ENCODE measurements at places on chromosomes 3 and 15. TPM values are rescaled to one million over a fixed set of nuclear protein-coding genes. Genes with fewer than 3 reads are reported as not detected.

GRCh38 chr3:23320586-23321570 is 117.8 kb downstream of the UBE2E2 start:
- H3K27me3 ChIP-seq = no peaks in the 10 kb centered on the region
- no peak overlapping the region for H3K27ac ChIP-seq
- H3K4me3 ChIP-seq = no peak overlapping the region
- peaks cover 14% of the 10 kb centered on the region for H3K4me1 ChIP-seq
- DNase-seq = no peak
- no peaks in the 10 kb centered on the region for H3K36me3 ChIP-seq

DNA sequence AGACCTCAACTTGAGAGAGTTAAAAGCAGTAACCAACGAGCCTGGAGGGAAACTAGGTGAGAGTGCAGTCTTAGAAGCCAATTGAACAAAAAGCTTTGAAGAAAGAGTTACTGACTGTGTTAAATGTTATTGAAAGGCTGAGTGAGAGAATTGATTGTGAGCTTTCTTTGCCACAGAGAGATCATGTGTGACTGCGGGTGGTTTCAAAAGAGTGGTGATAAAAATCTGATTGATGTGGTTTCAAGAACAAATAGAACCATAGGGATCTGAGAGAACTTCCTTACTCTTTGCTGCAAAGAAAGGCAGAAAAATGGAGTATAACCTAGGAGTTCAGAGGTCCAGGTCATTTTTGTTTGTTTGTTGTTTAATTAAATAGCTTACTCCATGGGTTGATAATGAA is 759.9 kb upstream of the ALCAM start:
- H3K27ac ChIP-seq = no peak overlapping the region
- H3K36me3 ChIP-seq = no peaks in the 10 kb centered on the region
- DNase-seq = no peak
- H3K27me3 ChIP-seq = no peaks in the 10 kb centered on the region
- H3K4me1 ChIP-seq = peaks cover 5% of the 10 kb centered on the region

DNA sequence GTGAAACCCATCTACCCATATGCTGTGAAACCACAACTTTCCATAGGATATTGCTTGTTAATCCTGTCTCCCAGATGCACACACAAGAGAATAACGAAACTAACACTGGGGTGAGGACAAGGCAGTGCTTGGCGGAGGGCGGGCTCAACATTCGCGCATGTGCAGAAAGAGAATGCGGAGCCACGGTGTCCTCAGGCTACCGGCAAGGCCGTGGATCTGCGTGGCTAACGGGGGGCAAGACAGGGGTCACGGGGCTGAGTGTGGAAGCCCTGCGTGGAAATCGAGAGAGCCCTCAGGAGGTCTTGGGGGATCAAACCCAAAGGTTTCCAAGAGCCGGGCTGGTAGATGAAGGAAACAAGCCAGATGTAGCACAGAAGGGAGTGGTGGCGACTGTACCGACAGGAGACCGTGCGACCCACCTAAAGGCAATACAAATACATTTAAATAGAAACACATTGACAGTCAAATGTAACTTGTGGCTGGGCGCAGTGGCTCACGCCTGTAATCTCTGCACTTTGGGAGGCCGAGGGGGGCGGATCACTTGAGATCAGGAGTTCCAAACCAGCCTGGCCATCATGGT is 48.5 kb upstream of the TRA2B start:
- no peaks in the 10 kb centered on the region for H3K27me3 ChIP-seq
- peaks cover 13% of the 10 kb centered on the region for H3K4me1 ChIP-seq
- no peak overlapping the region for H3K4me3 ChIP-seq
- DNase-seq = no peak

The SEMA7A gene
- total RNA-seq = 41.4 TPM

DNA sequence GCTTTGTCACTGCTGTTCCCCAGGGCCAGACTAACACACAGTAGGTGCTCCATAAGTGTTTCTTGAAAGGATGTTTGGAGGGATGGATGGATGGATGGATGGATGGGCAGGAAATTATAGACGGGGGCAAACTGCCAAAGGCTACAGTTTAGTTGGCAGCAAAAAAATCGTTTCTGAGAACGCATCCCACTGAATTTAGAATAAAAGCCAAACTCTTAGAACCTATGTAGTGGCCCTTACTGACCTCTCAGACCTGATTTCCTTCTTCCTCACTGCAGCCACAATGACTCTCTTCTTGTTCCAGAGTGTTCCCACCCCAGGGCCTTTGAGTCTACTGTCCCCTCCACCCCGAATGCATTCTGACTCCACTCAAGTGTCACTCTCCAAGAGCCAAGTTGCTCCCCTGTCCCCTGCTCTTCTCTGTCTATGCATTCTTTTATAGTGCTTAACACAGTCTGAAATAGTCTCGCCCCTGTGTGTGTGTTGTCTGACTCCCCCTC is 5.2 kb upstream of the GATA2 start:
- peaks cover 16% of the 10 kb centered on the region for H3K36me3 ChIP-seq
- peak overlapping the region; percentile 60 for H3K4me3 ChIP-seq
- DNase-seq = no peak
- H3K27me3 ChIP-seq = peaks cover 32% of the 10 kb centered on the region

The TM4SF1 gene
- 0.97 TPM for total RNA-seq

The PTH1R gene
- total RNA-seq = 6.2 TPM

GRCh38 chr15:29092376-29093064 is 177.1 kb downstream of the NSMCE3 start:
- no peak for DNase-seq
- no peak overlapping the region for H3K27ac ChIP-seq
- H3K4me1 ChIP-seq = no peaks in the 10 kb centered on the region

The PATL2 gene
- total RNA-seq = 0.69 TPM

DNA sequence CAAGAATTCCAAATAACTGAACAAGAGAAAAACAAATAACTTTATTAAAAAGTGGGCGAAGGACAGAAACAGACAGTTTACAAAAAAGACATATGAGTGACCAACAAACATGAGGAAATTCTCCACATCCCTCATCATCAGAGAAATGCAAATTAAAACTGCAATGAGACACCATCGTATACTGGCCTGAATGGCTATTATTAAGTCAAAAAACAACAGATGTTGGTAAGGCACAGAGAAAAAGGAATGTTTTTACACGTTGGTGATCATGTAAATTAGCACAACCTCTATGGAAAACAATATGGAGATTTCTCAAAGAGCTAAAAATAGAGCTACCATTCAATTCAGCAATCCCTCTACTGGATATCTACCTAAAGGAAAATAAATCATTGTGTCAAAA is 1260.4 kb upstream of the ALCAM start:
- DNase-seq = no peak
- H3K27me3 ChIP-seq = no peaks in the 10 kb centered on the region
- no peak overlapping the region for H3K27ac ChIP-seq
- H3K36me3 ChIP-seq = no peaks in the 10 kb centered on the region

DNA sequence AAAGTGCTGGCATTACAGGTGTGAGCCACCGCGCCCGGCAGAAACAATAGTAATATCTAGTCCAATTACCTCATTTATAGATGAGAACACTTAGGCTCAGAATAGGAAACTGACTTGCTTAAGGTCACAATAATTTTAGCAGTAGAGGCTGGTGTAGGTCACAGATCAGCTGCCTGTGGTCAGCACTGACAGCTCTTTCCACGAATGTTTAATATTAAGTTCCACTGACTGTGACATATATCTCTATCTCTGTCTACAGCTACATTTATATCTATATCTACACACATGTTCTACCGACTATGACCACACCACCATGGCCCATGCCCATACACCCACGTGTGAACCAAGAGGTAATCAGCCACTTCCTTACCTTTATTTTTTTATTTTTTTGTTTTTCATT is 40.2 kb upstream of the DLG1 start:
- peaks cover 8% of the 10 kb centered on the region for H3K27me3 ChIP-seq
- no peak for DNase-seq
- no peaks in the 10 kb centered on the region for H3K36me3 ChIP-seq
- H3K4me3 ChIP-seq = no peak overlapping the region

The SAMD7 gene
- total RNA-seq = not detected

DNA sequence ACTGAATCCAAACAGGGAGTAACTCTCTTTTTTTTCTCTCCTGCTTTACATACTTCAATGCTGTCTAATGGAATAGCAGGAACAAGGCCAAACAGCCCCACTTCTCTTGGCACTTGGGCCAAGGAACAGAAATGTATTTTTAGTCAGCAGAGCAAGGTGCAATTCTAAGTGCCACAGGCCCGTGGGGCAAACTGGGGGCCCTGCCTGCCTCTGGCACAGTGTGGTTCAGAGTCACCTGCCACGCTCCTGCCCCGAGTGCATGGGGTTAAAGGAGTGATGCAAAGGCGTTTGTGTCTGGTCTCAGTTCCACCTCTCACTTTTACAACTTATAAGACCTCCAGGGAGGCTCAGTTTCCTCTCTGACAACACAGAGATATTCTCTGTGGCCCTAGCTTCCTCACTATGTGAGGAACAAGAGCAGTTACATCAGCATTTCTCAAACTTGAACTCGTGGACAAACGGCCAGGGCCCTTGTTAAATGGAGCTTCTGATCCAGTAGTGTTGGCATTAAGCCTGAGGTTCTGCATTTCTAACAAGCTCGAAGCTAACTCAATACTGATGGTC is 51.3 kb downstream of the LRIG1 start:
- H3K27ac ChIP-seq = no peak overlapping the region
- no peak overlapping the region for H3K4me3 ChIP-seq
- no peaks in the 10 kb centered on the region for H3K27me3 ChIP-seq

DNA sequence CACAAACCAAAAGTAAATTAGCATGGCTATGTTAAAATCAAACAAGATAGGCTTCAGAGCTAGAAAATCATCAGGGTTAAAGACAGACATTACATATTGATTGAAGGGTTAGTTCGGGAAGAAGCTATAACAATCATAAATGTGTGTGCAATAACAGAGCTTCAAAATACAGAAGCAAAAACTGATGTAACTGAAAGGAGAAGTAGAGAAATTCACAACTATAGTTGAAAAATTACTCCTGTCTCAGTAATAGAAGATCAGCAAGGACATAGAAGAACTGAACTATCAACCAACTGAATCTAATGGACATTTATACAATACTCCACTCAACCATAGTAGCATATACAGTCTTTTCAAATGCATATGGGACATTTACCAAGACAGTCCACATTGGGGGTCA is 59.4 kb downstream of the MCTP2 start:
- H3K27me3 ChIP-seq = no peaks in the 10 kb centered on the region
- no peak overlapping the region for H3K27ac ChIP-seq
- H3K4me3 ChIP-seq = no peak overlapping the region
- no peaks in the 10 kb centered on the region for H3K36me3 ChIP-seq
- H3K4me1 ChIP-seq = peaks cover 10% of the 10 kb centered on the region

- no peak overlapping the region for H3K4me3 ChIP-seq
- peaks cover 5% of the 10 kb centered on the region for H3K27me3 ChIP-seq
- H3K4me1 ChIP-seq = peaks cover 9% of the 10 kb centered on the region
- H3K36me3 ChIP-seq = no peaks in the 10 kb centered on the region
- H3K27ac ChIP-seq = no peak overlapping the region
- DNase-seq = no peak
Measured at GRCh38 chr15:31081056-31081455, 20.5 kb downstream of the TRPM1 start.

The ZDHHC19 gene
- 0.82 TPM for total RNA-seq

DNA sequence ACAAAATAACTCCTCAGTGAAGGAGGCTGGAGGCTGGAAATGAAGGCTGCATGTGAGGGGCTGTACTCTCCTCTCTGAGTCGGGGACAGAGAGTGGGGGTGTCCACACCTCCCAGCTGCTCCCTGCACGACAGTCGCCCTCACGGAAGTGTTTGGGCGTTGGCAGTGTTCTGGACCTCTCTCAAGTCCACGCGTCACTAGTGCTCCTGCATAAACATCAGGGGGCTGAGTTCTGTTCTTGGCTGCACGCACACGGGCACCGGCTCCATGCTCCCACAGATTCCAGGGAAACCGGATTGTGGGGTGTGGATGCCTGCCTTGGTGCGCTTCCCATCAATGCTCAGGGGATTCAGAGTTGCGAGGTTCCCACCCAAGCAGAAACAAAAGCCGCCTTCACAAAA is 7.4 kb downstream of the RASGRF1 start:
- DNase-seq = no peak
- no peak overlapping the region for H3K27ac ChIP-seq
- H3K4me1 ChIP-seq = peaks cover 7% of the 10 kb centered on the region
- no peak overlapping the region for H3K4me3 ChIP-seq
- no peaks in the 10 kb centered on the region for H3K36me3 ChIP-seq
- H3K27me3 ChIP-seq = peaks cover 19% of the 10 kb centered on the region

DNA sequence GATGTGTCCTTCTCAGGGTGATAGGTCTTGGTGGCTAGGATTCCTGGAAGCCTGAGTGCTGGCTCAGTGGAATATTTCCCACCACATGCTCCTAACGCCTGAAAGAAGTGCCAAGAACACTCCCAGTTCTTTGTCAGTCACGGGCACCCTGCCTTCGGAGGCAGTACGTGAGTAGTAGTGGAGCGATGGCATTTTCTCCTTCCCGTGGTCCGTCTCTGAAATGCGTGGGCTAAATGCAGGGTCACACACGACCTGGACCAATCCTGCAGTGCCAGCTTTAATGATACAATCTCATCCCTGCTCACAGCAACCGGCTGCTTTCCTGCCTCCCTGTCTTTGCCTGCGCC is 14.5 kb downstream of the H1-8 start:
- H3K4me1 ChIP-seq = peaks cover 29% of the 10 kb centered on the region
- no peak for DNase-seq
- peak overlapping the region; percentile 68 for H3K27ac ChIP-seq
- H3K4me3 ChIP-seq = peak overlapping the region; percentile 53
- H3K36me3 ChIP-seq = peaks cover 43% of the 10 kb centered on the region

DNA sequence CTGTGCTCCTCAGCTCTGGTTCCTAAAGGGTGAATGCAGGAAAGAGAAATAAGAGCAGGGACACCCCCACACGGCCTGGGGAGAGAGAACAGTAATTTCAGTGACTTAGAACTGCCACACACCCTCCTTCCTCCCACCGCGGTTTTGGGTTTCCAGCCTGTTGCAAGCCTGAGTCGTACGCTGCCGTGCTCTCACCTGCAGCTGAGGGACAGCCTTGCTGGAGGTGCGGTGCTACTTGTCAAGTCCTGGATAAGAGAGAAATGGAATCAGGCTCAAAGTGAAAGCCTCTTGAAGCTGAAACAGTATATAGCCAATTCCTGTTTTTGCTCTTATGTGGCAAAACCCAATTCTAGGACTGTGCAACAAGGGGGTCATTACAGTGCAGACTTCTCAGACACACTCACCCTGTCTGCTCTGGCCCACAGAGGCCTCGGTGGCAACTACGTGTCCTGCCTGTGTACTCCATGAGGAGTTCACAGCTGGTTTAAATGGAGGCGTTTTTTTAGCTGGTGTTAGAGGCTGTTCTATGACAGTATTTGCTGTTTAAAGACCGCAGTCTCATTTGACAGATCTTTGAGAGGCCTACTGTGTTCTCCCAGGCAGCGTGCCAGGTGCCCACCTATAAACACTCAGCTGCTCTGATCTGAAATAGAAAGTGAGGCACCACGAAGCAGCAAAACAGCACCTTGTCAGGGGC is 42.9 kb downstream of the TBC1D2B start:
- peaks cover 1% of the 10 kb centered on the region for H3K27me3 ChIP-seq
- peaks cover 41% of the 10 kb centered on the region for H3K4me1 ChIP-seq
- H3K27ac ChIP-seq = no peak overlapping the region
- no peak overlapping the region for H3K4me3 ChIP-seq
- peaks cover 5% of the 10 kb centered on the region for H3K36me3 ChIP-seq
- DNase-seq = no peak
